Activated naive CD4-positive, alpha-beta T cell (primary cell): ENCODE measurements at places on chromosomes 5 and 9.

GRCh38 chr9:84382720-84383119 lies 42.2 kb upstream of the SLC28A3 start:
- DNase-seq: no peak

DNA sequence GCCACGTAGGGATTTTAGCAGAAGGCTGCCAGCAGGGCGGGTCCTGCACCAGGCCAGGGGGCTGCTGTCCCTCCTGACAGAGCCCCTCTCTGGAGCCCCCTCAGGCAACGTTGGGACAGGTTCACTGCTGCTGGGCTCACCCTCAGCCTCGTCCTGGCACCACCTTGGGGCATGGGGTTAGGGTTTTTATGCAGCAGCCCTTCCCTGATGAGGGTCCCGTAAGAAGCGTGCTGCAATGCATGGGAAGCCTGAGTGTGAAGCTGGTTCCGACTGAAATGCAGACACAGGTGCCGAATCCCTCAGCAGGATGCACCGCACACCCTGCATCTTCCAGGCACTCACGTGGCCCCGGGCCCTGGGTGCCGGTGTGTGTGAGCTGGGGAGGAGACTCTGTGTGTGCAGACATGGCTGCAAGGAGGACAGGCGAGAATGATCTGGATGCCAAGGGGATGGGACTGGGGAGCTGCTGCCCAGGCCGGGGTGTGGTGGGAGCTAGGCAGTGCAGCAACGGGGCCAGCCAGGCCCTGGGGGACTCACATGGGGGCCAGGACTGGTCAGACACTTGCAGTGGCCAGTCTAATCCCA lies 27.1 kb downstream of the ZDHHC11B start:
- no peak for DNase-seq

GRCh38 chr9:79001012-79001411 lies 570.8 kb upstream of the TLE4 start:
- DNase-seq: no peak

DNA sequence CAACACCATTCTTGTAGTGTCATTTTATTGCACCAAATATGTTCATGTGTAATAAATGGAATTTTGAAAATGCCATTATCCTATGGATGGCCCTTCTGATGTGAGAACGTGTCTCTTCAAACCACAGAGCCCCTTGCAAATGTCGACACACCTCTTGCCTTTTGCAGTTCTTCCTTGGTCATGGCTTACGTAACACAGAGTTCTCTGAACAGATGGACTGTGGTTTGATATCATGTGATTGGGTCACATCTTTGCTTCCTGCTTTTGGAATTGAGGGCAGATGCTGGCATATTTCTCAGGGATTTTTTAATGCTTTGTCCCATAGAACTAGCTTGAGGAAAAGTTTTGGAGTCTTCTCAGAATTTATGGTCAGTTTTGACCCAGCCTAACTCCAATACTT lies 4.6 kb downstream of the TGFBR1 start:
- DNase-seq: no peak

GRCh38 chr5:125536582-125536981 lies 790.1 kb upstream of the ZNF608 start:
- DNase-seq: no peak

DNA sequence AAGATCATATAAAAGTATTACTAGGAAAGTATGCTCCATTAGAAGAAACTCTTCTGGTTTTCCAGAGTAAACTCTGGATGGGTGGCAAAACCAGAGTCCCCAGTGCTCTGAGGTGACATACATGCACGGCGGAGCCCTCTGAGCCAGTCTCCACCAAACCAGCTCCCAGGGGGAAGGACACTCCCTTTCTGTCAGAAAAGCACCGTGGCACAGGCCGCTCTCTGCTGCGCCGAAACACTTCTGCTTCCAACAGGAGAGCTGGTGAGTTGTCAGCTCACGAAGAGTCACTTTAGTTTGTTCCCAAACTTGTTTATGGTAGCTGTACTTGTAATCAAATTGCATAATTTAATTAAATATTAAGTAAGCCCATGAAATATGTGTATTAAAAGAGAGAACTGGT lies 184.6 kb downstream of the CDK5RAP2 start:
- DNase-seq: no peak

DNA sequence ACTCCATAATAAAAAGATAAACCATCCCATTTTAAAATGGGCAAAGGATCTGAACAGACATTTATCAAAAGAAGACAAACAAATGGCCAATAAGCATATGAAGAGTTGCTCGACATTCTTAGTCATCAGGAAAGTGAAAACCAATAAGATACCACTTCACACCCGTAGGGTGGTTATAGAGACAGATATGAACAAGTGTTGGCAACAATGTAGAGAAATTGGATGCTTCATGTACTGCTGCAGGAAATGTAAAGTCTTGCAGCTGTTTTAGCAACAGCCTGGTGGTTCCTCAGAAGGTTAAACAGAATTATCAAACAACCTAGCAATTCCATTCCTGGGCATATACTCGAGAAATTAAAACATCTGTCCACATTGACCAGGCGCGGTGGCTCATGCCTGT lies 42.5 kb downstream of the GTF3C4 start:
- no peak for DNase-seq
